ENCODE measurements at places on chromosomes 6 and 20.

GRCh38 chr20:13396826-13397225 is 175.8 kb downstream of the ISM1 start:
- DNase-seq: no peak

DNA sequence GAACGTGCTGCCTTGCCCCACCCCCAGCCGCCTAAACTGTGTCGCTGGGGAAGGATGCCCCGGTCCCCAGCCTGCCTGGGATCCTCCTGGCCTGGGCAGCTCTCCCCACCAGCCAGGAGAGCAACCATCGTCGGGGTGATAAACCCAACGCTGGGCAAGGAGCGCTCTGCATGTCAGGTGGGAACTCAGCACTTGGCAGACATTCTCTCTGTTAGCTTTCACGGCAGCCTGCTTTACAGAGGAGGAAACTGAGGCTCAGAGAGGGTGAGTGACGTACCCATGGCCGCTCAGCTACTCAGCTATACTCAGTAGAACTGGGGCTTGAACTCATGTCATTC is 37.9 kb downstream of the RBM38 start:
- DNase-seq: no peak

DNA sequence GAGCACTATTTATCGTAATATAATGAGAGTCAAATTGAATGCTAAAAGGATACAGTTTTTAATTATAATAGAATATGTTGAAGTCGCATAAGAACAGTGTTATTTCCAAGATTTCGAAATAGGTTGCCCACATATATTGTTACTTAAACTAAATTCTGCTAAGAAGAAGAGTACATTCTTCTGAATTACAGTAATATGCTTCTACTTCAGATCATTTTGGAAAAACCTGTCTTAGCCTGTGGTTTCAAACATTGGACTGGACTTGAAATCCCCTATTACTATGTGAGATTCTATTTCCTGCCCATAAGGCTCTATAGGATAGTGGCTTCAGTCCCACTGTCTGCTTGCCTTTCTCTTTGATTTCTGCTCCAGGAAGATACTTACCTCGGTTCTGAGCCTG is 137.2 kb downstream of the B3GAT2 start:
- DNase-seq: no peak

- DNase-seq: no peak
Measured at GRCh38 chr20:36092398-36093024, 62.0 kb upstream of the EPB41L1 start.

DNA sequence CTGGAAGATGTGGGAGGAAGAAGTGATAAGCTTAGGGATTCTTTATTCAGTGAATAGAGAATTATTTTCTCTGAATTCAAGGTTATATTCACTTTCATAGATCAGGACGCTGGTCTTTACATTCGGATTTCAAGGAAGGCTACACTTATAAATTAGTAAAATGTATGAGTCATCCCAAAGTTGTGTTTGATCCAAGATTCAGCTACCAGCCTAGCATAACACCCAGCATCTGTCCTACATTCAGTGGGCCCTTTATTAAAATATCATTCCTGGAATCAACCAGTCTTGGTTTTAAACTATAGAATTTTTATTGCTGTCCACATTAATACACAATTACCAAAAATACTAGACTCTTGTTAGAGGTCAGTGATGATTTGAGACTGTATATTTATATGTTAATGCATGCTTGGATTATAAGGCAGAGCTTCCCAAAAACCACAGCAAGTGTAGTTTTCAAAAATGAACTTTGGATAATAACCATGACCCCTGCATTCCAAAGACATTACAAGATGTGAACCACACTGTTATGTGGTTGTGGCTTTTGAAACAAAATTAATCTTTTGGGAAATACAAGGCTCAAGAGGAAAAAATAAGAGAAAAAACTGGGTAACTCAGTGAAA is 210.7 kb upstream of the CNR1 start:
- DNase-seq: no peak

- no peak for DNase-seq
Measured at GRCh38 chr6:130674604-130675003, 152.6 kb upstream of the SMLR1 start.

DNA sequence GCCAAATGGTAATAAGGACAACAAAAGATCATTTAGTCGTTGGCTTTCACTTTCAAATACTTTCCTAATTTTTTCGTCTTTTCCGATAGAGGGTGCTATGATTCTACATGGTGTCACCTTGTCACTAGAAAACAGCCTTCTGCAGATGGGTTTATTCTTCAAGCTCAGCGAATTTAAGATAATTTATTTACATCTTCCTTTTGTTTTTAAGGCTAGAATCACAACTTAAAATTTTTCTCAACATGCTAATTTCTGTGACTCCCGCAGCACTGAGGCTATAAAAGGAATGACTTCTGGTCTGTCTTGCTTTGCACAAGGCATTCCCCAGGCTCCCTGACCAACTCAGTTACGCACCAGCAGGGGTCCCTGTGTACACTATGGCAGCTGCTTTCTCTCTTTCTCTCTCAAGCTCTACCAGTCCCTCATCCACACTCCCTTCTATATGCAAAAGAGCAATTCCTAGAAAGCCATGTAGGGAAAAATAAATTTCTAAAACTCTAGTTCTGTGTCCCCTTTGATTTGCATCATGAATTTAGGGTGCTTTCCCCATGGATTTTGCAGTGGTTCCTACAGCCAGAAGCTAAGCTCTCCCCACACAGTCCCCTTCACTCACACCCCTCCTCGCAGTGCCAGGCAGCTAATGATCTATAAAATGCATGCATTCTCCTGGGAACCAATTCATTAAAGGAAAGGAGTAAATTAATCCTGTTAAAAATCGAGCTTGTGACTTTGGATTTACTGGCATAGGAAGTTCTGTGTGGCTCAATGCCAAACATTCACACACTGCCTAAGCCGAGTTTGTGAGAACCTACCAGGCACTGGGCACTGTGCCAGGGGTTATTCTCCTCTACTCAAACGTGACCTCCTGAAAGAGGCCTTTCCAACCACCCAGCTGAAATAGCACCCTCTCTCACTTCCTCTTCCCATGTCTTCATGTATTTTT is 74.5 kb downstream of the DCDC2 start:
- DNase-seq: peak; percentile 28

DNA sequence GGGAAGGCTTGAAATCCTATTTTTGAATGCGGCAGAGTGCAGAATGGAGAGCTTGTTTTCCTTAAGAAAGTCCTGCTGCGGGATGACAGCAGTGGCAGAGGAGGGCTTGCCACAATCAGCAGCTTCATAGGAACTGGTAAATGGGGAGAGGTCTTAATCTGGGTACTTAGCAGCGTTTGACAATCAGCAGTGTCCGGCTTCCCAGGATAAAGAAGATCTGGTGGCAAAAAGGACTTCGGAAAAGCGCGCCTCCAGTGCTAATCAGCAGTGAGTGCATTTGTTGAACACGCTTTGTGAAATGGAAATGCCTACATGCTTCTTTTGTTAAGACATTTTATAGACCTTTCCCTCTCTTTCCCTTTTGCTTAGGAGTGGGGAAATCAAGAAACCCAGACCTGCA is 735.7 kb downstream of the QKI start:
- DNase-seq: no peak

- DNase-seq: no peak
Measured at GRCh38 chr6:135261872-135262725, 81.0 kb downstream of the MYB start.

GRCh38 chr20:51061418-51062045 is 38.6 kb upstream of the KCNG1 start:
- no peak for DNase-seq

GRCh38 chr6:69780585-69781178 is 16.1 kb downstream of the LMBRD1 start:
- no peak for DNase-seq

DNA sequence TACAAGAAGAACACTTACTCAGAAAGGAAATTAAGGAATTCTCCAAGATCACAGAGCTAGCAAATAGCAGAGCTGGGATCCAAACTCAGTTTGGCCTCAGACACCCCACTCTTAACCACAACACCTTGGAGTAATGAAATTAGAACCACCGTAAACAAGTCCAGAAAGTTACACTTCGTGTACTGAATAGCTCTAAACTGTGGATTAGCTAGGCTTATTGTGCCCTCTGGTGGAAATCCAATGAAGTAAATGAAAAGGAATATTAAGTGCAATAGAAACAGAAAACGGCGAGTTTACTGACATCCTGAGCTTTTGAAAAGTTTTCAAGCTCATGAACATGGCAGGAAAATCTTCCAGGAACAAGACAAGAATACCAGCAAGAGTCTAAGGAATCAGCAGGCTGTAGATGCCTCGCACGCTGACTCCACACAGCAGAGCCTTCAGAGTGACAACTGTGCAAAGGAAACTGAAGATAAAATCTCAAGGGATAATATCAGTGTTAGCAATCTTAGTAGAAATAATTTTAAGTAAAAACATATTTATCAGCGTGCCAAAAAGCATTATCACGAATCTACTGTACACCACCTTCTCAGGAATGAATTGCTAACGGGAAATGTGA is 34.6 kb downstream of the FBXO5 start:
- peak; percentile 14 for DNase-seq

DNA sequence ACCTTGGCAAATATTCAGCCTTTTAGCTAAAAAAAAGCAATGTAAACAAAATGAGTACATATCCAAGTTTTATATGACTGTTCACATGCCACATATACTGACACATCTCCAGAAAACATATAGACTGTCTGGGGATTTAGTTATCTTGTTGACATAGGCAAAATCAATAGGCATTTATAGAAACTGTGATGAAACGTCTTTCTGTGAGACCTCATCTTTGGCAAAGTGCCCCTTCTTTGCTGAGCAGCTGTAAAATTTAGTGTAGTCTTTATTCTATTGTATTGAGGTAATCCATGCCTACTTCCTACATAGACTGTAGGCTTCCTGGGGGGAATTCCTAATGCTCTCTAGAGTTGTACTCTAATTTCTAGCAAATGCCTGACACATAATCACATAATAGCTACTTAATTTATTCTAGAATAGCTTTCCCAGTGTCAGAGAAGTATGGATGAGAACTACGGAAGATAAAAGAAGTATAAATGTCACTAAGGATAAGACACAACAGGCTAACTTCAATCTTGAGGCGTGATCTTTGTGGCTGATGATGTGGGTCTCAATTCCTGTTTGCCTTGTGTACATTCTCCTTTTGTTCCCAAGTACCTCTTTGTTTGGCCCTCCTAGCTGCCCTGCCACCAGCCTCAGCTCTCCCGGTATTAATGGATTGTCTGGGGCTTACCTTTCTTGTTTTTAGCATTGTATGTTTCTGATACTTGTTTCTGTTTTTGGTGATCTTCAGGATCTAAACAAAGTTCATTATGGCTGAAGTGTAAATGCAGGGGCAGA is 30.6 kb downstream of the PTCHD4 start:
- no peak for DNase-seq

DNA sequence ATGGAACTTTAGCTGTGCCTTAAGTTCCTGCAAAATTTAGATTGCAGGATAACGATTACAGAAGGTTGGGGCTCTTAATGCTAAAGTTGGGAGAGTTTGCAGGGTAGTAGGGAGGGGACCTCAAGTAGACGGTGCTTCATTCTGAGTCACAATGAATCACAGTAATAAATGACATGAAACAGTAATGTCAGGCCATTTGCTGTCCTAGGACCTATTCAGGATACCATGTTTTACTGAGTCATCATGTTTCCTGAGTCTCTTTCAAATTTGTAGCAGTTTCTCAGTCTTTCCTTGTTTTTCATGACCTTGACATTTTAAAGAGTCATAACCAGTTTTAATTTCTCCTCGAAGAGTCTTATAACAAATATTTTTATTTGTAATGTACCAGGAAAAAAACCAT is 406.9 kb upstream of the MAP3K7 start:
- no peak for DNase-seq

GRCh38 chr6:153623496-153623895 is 415.5 kb upstream of the OPRM1 start:
- no peak for DNase-seq

GRCh38 chr6:111423055-111423633 is 59.9 kb downstream of the REV3L start:
- DNase-seq: no peak

- DNase-seq: no peak
Measured at GRCh38 chr20:44336086-44336485, 757 bp upstream of the R3HDML start.

- DNase-seq: no peak
Measured at GRCh38 chr20:48828734-48829460, 1.1 kb upstream of the PREX1 start.

DNA sequence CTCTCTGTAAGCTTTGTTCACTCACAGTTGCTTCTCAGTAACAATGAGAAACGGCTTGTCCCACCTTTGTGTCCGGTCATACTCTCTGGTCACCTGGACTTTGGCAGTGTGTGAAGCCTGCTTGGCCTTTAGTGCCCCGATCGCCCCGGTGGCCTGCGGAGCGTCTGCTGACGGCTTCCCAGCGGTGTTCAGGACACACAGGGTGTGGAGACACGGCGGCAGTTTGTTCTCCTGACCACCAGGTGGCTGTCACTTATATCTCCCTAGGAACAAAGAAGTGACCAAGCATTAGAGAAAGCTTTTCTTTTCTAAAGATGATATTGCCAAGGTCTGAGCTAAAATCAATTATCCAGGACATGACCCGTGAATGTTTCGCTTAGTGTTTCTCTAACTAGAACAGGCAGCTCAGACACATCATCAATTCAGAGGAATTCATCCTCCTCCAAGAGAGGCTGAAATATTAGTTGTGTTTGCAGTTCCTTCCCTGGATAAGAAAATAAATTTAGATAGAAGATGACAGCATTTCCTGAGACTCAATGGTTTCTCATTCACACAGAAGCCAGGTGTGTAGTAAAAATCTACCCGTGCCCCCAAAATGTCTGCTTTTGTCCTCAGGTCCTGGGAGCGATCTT is 167.4 kb upstream of the THBS2 start:
- DNase-seq: no peak

- DNase-seq: no peak
Measured at GRCh38 chr6:49530141-49530776, 20.2 kb upstream of the C6orf141 start.
